Inflammatory macrophage (primary cell): ENCODE measurements at places on chromosomes 16 and 17.

- no peak for DNase-seq
These were observed 46.2 kb downstream of the MYH3 start for GRCh38 chr17:10610884-10611283.

- no peak for DNase-seq
These were observed 318.7 kb upstream of the RBFOX1 start for GRCh38 chr16:7013990-7014389.

GRCh38 chr16:30841332-30841731 lies 52.5 kb downstream of the BCL7C start:
- no peak for DNase-seq

DNA sequence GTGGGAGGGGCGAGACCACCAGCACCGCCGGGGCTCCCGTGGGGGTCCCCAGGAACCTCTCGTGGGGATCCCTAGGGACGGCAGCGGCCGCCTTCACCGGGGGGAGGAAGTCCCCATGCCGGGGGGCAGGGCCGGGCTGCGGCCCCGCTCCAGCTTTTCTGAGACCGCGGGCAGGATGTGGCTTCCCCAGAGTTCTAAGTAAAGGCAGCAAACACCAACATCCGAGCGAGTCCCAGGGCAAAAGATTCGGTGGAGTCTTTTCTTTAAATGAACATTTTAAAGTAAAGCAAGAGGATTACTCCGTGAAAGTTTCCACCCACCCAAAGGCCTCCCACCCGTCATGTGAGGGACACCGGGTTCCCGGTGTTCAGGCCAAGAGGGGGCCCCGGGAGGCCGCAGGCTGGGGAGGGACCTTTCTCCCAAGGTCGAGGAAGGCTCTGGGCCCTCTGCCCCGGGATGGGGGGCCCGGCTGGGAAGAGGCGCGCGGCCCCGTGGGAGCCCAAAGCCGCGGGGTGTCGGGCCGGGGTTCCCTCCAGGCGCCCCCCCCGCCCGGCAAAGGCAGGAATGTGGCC lies 137.2 kb upstream of the RPH3AL start:
- DNase-seq, result no peak

DNA sequence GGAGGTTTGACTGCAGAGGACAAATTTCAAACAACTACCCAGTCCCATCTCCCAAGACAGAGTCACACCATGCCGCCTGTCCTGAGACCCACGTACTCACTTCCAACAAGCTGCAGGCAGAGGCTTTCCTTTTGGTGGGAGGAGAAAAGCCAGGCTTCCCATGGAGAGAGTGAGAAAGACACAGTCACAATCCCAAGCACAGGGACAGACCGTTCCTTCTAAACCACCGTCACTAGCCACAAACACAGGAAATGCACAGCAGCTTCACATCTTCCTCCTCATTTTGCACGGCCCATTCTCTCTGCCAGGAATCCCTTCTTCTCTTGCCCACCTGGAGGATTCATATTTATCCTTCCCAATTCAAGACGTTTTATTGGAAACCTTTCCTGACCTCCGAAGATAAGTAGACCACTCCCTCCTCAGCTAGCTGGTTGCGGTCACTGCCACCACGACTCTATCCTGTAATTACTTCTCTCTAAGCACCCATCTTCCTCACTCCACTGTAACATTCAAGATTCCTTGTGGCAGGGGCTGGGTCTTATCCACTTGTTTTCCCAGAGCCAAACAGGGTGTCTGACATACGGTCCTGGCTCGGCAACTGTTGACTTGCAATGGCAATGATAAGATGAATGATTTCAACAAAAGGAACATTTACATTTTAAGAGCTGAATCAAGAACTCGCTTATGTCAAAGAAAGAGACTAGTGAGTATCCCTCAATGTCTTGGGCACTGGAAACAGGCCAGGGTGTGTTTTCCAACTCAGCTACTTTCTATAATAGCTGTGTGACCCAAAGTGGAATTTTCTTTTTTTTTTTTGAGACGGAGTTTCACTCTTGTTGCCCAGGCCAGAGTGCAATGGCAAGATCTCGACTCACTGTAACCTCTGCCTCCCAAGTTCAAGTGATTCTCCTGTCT lies 87.6 kb downstream of the XYLT1 start:
- DNase-seq, result no peak
